ENCODE measurements at places on chromosomes 16 and 17. TPM values are rescaled to one million over a fixed set of nuclear protein-coding genes. Genes with fewer than 3 reads are reported as not detected.
A peak's percentile ranks its signal among the peaks of the same experiment; 100 is the strongest.

GRCh38 chr17:37519251-37519985 lies 29.7 kb downstream of the DUSP14 start:
- DNase-seq, result no peak

GRCh38 chr17:42783062-42783790 lies 2.8 kb downstream of the WNK4 start:
- DNase-seq, result peak; percentile 81

DNA sequence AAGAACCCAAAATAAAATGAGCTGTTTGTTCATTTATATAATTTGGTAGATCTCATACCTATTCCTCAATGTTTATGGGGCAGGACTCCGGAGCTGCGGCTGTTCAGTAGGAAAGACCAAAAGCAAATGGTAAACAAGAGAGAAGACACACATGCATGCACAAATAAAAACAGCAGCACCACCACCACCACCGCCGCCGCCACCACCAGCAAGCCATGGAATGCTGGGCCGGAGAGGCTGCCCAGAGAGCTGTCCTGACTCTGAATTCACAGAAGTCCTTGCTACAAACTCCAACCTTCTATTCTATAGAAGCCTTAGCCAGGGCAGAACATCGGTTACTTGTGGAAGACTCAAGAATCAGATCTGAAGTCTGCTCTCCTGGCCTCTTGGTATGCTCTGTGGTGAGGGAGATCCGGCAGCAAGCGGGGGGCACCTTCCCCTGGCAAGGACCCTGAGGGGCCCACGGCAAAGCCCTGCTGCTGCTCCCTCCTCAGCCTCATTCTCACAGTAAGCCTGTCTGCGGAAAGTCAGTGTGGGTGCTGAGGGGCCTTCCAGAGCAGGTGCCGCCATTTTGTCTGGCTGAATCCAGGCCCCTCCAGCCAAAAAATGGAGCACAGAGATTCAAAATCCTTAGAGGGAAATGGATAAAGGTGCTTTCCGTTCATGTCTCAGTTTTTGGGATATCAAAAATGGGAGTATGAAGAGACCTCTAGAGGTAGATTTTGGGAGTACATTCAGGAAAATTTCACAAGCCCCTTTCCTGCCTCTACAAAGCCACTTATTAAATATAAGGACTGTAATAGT lies 6.4 kb upstream of the FOXJ1 start:
- no peak for DNase-seq

DNA sequence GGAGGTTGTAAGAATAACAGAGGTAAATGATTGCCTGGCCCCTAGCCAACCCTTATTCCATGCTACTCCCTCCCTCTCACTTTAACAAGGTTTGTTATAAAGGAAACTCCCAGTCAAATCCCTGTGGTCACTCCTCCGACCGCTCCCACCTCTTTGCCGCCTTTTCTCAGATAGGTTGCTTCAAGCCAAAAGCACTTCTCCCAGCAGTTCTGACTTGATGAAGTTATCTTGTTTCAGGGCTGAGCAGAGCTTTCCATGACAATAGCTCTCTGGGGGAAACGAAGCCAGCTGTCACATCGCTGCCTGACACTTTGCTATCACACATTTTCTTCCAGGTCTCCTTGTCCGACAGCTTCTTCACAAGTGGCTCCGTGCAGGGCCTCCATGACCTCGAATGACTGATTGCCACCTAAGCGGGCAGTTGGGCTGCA lies 278.6 kb downstream of the HAPSTR1 start:
- no peak for DNase-seq

DNA sequence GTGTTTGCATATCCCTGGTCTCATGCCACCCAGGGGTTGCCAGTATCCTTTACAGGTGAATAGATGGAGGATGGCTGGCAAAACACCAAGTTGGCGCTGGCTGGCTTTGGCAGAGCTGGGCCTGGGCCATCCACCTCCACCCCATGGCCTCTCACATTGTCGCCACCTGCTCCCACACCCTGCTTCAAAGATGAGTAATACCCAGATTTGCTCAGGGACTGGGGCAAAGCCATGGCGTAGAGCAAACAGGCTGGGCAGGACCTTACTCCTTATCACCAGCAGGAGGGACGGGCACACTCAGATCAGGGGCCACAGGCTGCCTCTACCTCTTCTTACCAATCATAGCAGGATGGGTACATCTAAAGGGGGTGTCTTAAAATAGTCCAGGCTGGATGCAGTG lies 24.3 kb downstream of the PLA2G10 start:
- DNase-seq, result no peak

- peak; percentile 32 for DNase-seq
These were observed 577 bp downstream of the GSPT1 start for GRCh38 chr16:11915114-11915643.

GRCh38 chr16:4345836-4346781 lies 5.0 kb downstream of the PAM16 start:
- DNase-seq, result no peak

- DNase-seq, result no peak
These were observed 164.1 kb downstream of the CMIP start for GRCh38 chr16:81608523-81609209.

DNA sequence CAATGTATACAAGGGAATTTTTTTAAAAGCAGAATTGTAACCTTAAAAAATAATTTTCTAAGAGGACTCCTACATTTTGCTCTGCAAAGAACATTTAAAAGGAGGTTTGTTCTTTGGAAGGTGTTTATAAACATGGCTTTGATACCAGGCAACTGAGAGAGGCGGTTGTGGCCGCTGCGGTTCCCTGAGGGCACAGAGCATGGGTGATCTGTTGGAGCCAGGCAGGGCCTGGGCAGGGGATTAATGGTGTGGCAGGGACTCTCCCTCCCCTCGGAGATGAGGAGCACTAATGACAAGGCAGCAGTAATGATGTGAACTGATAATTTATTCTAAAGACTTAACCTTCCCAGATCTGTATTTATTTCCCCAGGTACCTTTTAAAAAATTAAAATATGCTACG lies 65.4 kb downstream of the WWP2 start:
- no peak for DNase-seq

Gene GABARAP
- total RNA-seq, result 760 TPM

Gene TADA2A
- total RNA-seq, result 24.0 TPM

Gene KRTAP4-6
- total RNA-seq, result not detected

Gene PYY
- total RNA-seq, result not detected
